Spleen (tissue), 13 donors: ENCODE measurements at places on chromosomes 5 and 9. TPM values are rescaled to one million over a fixed set of nuclear protein-coding genes. Genes with fewer than 3 reads are reported as not detected.
A peak's percentile ranks its signal among the peaks of the same experiment; 100 is the strongest.

- no peaks in the 10 kb centered on the region for H3K36me3 ChIP-seq
- no peak overlapping the region for H3K27ac ChIP-seq
- no peaks in the 10 kb centered on the region for H3K27me3 ChIP-seq
- DNase-seq, result no peak
These were observed 12.8 kb upstream of the KCNV2 start for GRCh38 chr9:2704504-2704903.

- H3K4me1 ChIP-seq, result no peaks in the 10 kb centered on the region
- H3K27ac ChIP-seq, result no peak overlapping the region
- H3K36me3 ChIP-seq, result no peaks in the 10 kb centered on the region
- H3K4me3 ChIP-seq, result no peak overlapping the region
These were observed 56.4 kb downstream of the MTX3 start for GRCh38 chr5:79934681-79935080.

GRCh38 chr5:10583663-10584572, 20.0 kb downstream of the ANKRD33B start:
- DNase-seq, result peak; percentile 60
- H3K4me3 ChIP-seq, result no peak overlapping the region
- H3K27ac ChIP-seq, result no peak overlapping the region
- no peaks in the 10 kb centered on the region for H3K36me3 ChIP-seq
- H3K4me1 ChIP-seq, result peaks cover 78% of the 10 kb centered on the region

DNA sequence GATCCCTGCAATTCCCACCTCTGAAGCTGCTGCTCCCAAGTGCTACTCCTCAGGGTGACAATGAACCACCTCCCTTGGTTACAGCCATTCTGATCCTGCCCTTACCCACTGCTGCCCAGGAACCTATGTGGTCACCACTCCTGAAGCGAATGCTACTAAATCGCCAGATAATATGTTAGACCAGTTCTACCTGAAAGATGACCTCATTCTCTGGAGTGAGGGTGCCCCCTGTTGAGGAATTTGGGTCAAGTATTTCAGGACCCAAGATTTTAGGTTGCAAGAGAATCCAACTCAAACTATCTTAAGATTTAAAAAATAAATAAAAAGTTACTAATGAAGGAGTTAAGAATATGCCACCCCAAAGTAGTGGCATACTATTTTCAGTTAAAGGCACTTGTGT, 5.8 kb upstream of the SNAPC3 start:
- no peaks in the 10 kb centered on the region for H3K27me3 ChIP-seq
- H3K36me3 ChIP-seq, result no peaks in the 10 kb centered on the region
- DNase-seq, result no peak
- no peak overlapping the region for H3K4me3 ChIP-seq
- no peak overlapping the region for H3K27ac ChIP-seq

DNA sequence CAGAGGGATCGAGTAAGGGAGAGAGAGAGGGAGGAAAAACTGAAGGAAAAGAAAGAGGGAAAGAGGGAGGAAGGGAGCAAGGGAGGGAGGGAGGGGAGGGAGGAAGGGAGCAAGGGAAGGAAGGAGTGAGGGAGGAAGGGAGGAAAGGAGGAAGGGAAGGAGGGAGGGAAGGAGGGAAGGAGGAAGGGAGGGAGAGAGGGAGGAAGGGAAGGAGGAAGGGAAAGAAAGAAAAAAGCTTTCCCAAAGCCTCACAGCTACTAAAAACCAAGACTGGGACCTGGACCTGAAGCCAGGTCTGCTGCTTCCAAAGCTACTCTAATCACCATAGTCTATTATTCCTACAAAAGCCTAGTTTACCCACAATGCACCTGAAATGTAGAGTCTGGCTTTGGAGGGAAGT, 259.8 kb upstream of the WWC1 start:
- DNase-seq, result no peak
- H3K4me1 ChIP-seq, result no peaks in the 10 kb centered on the region
- no peak overlapping the region for H3K4me3 ChIP-seq
- no peaks in the 10 kb centered on the region for H3K27me3 ChIP-seq

GRCh38 chr5:67806654-67807438, 408.7 kb upstream of the PIK3R1 start:
- no peaks in the 10 kb centered on the region for H3K36me3 ChIP-seq
- H3K4me3 ChIP-seq, result no peak overlapping the region
- no peaks in the 10 kb centered on the region for H3K27me3 ChIP-seq
- no peaks in the 10 kb centered on the region for H3K4me1 ChIP-seq
- no peak for DNase-seq

- peaks cover 3% of the 10 kb centered on the region for H3K27me3 ChIP-seq
- H3K4me1 ChIP-seq, result no peaks in the 10 kb centered on the region
- no peak for DNase-seq
- H3K36me3 ChIP-seq, result no peaks in the 10 kb centered on the region
- H3K27ac ChIP-seq, result no peak overlapping the region
These were observed 261.7 kb downstream of the KIF4B start for GRCh38 chr5:155275222-155275621.

GRCh38 chr5:61232490-61233050, 70.3 kb upstream of the SMIM15 start:
- no peak for DNase-seq
- H3K36me3 ChIP-seq, result no peaks in the 10 kb centered on the region
- no peak overlapping the region for H3K4me3 ChIP-seq
- no peak overlapping the region for H3K27ac ChIP-seq
- H3K27me3 ChIP-seq, result no peaks in the 10 kb centered on the region

CORO2A gene
- 11.0 TPM for total RNA-seq

TRIP13 gene
- total RNA-seq, result 3.1 TPM
